HCEC 1CT (cell line): ENCODE measurements at places on chromosomes 1 and 21.

- DNase-seq = no peak
Measured at GRCh38 chr1:212606395-212607205, 2.0 kb upstream of the ATF3 start.

DNA sequence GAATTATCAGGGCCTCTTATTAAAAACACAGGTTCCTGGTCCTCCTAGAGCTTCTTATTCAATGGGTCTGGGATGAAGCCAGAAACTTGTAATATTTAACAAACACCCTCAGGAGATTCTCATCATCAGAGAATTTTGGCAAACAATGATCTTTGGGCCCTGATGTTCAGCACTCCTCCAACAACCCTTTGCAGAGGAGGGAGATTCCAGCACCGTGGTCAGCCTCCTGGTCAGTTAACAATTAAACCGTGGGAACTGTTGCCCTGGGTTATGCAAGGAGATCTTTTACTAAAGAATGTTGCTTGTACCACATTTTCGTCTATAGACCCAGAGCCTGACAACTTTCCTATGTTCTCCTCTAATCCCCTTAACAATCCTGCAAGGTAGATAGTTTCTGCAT lies 294.4 kb downstream of the PLPP3 start:
- DNase-seq = no peak

- no peak for DNase-seq
Measured at GRCh38 chr1:179742291-179742690, 800 bp upstream of the FAM163A start.

GRCh38 chr1:160163615-160164014 lies 12.2 kb downstream of the ATP1A4 start:
- peak; percentile 41 for DNase-seq

GRCh38 chr1:155236451-155236850 lies 18.8 kb downstream of the ENTREP3 start:
- DNase-seq = no peak

GRCh38 chr1:221791846-221792245 lies 50.0 kb upstream of the DUSP10 start:
- no peak for DNase-seq

DNA sequence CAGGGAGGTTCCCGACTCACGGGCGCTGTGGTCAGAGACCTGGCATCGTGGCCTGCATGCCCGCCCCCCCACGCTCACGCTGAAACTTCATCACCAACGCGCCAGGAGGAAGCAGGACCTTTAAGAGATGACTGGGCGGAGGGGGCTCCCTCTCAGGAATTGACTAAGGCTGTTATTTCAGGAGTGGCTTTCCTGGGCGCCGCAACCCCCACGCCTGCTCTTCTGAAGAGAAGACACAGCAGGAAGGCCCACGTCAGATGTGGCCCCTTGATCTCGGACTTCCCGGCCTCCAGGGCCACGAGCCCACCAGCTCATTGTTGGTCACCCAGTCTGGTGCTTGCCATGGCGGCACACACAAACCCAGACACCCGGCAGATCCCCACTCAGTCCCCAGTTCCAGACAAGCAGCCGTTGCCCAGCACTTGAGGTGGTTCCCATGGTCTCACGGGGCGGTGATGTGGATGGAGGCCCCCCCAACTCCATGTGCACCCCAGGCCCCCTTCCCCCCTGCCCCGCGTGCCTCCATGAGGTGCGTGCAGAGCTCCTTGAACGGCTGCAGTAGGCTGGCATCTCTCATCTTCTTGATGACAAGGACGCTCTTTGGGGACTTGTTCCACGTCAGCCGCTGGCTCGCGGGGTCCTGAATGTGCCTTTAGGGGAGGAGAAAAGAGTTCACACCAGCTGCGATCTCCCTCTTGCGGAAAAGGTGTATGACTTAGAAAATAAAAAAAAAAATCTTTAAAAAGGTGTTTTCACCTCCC lies 21.4 kb downstream of the NADK start:
- no peak for DNase-seq
